Foreskin keratinocyte (primary cell): ENCODE measurements at places on chromosomes 4 and X. TPM values are rescaled to one million over a fixed set of nuclear protein-coding genes. Genes with fewer than 3 reads are reported as not detected.
A peak's percentile ranks its signal among the peaks of the same experiment; 100 is the strongest.

Gene ASB9
- polyA plus RNA-seq: 0.80 and 0.95 TPM in 2 replicates

DNA sequence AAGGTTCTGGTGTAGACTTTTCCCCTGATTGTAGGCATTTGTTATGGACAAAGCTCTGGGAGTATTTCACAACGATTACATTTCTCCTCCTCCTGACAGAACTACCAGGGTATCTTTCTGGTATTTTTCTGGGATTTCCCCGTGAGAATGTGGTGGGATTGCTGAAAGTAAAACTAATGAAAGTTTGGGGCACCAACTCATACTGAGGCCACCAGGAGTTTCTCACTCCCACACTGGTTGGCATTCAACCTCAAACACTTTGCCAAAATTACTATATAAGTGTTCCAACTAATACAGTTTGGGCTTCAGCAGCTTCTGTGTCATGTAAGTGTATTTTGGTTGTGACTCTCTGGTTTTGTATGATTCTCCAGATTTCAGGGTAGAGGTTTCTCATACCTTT, 855.1 kb downstream of the GLUD2 start:
- no peak for DNase-seq

DNA sequence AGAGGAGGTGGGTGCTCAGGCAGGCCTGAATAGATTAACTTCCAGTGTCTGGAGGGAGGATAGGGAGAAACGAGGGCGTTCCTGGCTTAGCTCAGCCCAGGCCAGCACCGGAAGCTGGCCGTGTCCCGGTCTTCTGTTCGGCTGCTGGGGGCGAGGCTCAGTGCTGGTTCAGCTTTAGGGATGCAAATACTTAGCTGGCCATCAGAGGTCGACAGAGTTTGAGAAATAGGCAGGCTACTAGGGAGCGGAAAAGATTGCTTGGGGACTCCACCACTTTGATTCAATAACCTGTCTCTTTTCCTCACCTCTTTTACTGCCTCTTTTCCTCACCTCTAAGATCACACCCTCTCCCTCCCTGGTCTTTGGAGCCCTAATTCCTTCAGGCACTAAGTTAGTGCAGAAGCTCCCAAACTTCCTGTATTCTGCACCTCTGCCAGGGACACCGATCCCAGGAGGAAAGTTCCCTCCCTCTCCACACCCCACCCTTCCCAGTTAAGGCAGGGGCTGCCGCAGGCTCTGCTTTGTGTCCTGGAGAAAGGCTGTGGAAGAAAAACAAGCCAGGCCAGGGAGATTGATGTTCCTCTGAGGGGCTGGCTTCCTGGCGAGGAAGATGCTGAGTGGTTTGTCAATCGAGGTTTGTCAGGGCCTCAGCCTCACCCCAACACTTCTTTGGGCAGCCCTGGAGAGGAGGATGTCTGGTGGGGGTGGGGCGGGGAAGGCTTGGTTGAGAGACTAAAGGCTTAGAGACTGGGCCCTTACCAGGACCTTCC, 6.0 kb upstream of the EFNB1 start:
- no peak for DNase-seq

DNA sequence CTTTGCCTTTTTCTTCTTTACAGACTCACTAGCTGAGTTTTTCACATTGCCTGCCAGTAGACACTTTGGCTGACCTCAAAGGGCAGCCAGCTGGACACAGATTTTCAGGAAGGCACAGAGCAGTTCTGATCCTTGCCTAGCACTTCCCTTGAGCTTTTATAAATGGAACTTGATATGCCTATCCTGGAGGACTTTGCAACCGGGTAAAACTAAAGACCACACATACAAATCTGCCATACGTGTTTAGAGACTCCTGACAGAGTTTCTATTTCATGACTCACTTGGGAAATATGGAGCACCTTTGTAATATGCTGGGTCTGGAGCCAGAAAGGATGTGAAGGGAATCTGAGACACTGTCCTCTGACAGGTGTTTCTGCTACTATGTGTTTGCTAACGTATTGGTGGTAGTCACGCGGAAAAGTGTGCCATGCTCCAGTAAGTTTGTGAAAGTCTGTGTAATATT, 56.7 kb upstream of the RASSF6 start:
- DNase-seq: peak; percentile 98

DNA sequence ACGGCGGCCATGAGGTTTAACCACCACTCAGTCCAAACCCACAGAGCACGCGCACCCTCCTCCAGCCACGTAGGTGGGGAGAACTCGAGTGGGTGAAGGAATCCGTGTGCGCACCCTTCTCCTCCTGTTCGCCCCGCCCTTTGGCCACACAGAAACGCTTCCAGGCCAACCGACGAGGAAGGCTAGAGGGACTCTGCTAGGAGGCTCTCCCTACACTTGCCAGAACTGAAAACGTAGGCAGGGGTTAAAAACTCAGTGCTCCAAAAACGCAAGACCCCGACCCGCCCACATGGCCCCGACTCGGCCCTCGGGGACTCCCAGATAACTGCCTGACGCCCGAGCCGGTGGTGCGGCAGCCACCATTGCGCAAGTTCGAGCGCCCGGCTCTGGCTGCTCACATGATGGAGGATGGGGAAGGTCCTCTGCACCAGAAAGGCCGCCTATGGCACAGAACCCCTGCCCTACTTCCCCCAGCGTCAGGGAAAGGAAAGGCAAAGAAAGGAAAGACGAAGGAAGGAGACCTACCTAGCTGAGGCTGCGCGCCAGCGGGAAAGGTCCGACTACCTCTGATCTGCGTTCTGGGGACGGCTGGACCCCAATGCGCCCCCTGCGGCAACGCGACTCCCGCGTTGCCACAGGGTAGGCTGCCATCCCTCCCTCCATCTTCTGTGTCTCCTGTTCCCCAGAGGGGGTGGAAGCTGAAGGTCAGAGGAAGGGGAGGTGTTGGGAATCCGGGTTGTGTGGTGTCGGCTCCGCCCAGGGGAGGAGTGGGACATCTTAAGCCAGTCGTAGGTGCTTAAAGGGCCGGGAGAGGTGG, 201.9 kb upstream of the AGTR2 start:
- peak; percentile 44 for DNase-seq
